ENCODE measurements at places on chromosomes 1 and 21.

GRCh38 chr1:248714248-248714647, 11.7 kb upstream of the OR14I1 start:
- no peaks in the 10 kb centered on the region for H3K4me1 ChIP-seq
- H3K27ac ChIP-seq: no peak overlapping the region
- no peaks in the 10 kb centered on the region for H3K36me3 ChIP-seq
- DNase-seq: no peak

DNA sequence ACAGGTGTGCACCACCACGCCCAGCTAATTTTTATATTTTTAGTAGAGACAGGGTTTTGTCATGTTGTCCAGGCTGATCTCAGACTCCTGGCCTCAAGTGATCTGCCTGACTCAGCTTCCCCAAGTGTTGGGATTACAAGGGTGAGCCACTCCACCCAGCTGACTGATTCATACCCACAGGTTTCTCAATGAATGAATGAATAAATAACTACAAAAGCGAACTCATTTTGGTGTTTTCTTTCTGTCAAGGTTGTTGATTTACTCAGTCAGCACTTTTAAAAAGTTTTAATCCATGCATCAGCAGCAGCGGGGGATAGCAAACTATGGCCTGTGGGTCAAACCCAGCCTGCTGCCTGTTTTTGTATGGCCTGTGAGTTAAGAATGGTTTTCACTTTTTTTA, 217.5 kb downstream of the FAF1 start:
- no peak overlapping the region for H3K27ac ChIP-seq
- no peaks in the 10 kb centered on the region for H3K27me3 ChIP-seq
- H3K4me3 ChIP-seq: no peak overlapping the region
- no peak for DNase-seq

- no peak overlapping the region for H3K27ac ChIP-seq
- H3K4me1 ChIP-seq: no peaks in the 10 kb centered on the region
Measured at GRCh38 chr1:31596737-31597097, 20.4 kb downstream of the TINAGL1 start.

- H3K27me3 ChIP-seq: peaks cover 16% of the 10 kb centered on the region
- no peak for DNase-seq
- H3K4me1 ChIP-seq: no peaks in the 10 kb centered on the region
- H3K4me3 ChIP-seq: no peak overlapping the region
- no peak overlapping the region for H3K27ac ChIP-seq
- H3K36me3 ChIP-seq: no peaks in the 10 kb centered on the region
Measured at GRCh38 chr1:184319879-184320278, 67.0 kb upstream of the C1orf21 start.

GRCh38 chr1:184755226-184756065, 788 bp upstream of the EDEM3 start:
- peaks cover 17% of the 10 kb centered on the region for H3K4me1 ChIP-seq
- peaks cover 24% of the 10 kb centered on the region for H3K36me3 ChIP-seq
- H3K4me3 ChIP-seq: peak overlapping the region; percentile 92
- H3K27ac ChIP-seq: peak overlapping the region; percentile 96

GRCh38 chr1:247681288-247681897, 1.9 kb upstream of the OR13G1 start:
- no peaks in the 10 kb centered on the region for H3K27me3 ChIP-seq
- H3K27ac ChIP-seq: no peak overlapping the region
- DNase-seq: no peak
- no peaks in the 10 kb centered on the region for H3K4me1 ChIP-seq

DNA sequence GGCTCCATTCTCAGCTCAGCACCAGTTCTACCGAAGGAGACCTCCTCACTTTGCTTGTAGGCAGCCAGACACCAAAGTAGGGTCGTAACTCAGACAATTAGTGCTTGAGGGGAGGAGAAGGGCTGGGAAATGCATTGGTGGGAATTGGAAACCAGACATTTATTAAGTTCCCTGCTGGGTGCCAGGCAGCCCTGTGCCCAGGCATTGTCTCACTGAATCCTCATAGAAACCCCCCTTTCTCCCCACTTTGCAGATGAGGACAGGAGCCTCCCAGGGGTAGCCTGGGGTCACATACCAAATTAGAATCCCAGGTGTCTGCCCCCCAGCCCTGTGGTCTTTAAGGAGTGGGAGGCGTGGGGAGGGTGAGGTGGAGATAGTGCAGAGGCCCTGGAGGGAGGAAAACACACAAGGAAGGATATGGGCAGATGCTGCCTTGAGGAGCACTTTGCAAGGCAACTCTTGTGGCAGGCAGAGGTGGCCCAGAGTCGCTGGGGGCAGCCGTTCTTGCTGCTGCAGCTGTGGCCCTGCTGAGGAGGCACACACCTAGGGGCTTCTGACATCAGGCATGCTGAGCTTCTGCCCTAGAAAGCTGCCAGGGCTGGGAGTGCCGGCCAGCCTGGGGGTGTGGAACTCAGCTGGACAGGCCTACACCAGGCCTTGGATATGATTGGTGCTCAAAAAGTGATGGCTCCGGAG, 29.4 kb downstream of the CDK18 start:
- peaks cover 13% of the 10 kb centered on the region for H3K4me1 ChIP-seq
- H3K36me3 ChIP-seq: peaks cover 2% of the 10 kb centered on the region
- no peak for DNase-seq
- H3K27me3 ChIP-seq: peaks cover 58% of the 10 kb centered on the region
- no peak overlapping the region for H3K4me3 ChIP-seq

DNA sequence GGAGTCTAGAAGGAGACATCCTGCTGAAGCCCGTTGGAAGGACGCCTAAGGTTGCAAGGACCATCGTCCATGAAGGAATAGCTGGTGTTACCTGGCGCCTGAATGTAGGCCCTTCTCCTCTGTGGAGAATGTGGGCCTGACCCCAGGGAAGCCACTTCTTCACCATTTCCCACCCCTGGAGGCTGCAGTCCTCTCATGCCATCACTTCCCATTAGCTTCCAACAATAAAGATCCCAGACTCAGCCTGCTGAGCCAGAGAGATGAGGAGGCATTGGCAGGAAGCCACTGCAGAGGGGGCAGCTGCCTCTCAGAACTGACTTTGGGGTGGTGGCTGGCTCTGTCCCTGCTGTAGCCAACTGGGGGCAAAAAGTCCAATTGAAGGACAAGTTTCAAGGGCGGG, 21.3 kb upstream of the KCNE2 start:
- DNase-seq: no peak
- peaks cover 4% of the 10 kb centered on the region for H3K36me3 ChIP-seq
- H3K27me3 ChIP-seq: peaks cover 14% of the 10 kb centered on the region
- no peak overlapping the region for H3K27ac ChIP-seq
- peaks cover 4% of the 10 kb centered on the region for H3K4me1 ChIP-seq
- H3K4me3 ChIP-seq: no peak overlapping the region

GRCh38 chr1:3365523-3366125, 88.8 kb upstream of the ARHGEF16 start:
- H3K4me1 ChIP-seq: peaks cover 3% of the 10 kb centered on the region
- no peak overlapping the region for H3K4me3 ChIP-seq
- H3K27me3 ChIP-seq: peaks cover 19% of the 10 kb centered on the region

GRCh38 chr1:84998642-84999280, 1.8 kb upstream of the MCOLN2 start:
- H3K27ac ChIP-seq: peak overlapping the region; percentile 42
- H3K27me3 ChIP-seq: peaks cover 45% of the 10 kb centered on the region
- peak; percentile 63 for DNase-seq
- H3K4me3 ChIP-seq: peak overlapping the region; percentile 88

- H3K36me3 ChIP-seq: no peaks in the 10 kb centered on the region
- peak overlapping the region; percentile 9 for H3K27ac ChIP-seq
- H3K4me3 ChIP-seq: no peak overlapping the region
- no peak for DNase-seq
- H3K4me1 ChIP-seq: peaks cover 58% of the 10 kb centered on the region
- no peaks in the 10 kb centered on the region for H3K27me3 ChIP-seq
Measured at GRCh38 chr1:168504064-168504837, 39.5 kb downstream of the XCL2 start.

DNA sequence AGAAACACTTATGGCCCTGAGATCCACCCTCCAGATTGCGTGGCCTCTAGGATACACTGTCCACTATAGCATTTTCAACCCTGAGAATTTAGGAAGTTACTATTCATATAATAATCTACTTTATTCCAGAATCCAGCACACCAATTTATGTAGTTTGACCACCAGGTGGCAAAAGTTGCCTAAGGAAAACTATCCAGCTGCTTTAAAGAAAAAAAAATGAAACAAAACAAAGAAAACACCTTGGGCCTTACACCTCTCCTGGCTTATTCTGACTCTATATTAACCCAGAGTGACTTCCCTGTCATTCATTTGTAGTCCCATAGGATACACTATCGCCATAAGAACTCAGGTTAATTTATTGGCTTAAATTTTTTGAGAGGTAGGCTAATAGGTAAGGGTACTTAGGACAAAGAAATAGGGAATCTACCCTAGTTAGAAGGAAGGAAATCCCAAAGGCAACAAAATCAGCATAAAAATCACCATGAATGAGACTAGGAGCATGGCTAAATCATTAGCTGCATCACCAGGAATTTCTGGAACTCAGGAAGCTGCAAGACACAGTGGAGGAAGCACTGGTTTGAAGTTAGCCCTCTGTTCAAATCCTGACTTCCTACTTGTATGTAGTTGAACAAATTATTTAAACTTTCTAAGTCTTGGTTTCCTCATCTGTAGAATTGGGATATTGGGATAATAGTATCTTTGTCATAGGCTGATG, 107.5 kb downstream of the SPAG17 start:
- no peaks in the 10 kb centered on the region for H3K36me3 ChIP-seq
- H3K4me3 ChIP-seq: no peak overlapping the region
- H3K27me3 ChIP-seq: peaks cover 6% of the 10 kb centered on the region
- DNase-seq: no peak
- no peaks in the 10 kb centered on the region for H3K4me1 ChIP-seq

- no peaks in the 10 kb centered on the region for H3K4me1 ChIP-seq
- no peak for DNase-seq
- H3K27me3 ChIP-seq: peaks cover 13% of the 10 kb centered on the region
- H3K4me3 ChIP-seq: no peak overlapping the region
- no peak overlapping the region for H3K27ac ChIP-seq
- no peaks in the 10 kb centered on the region for H3K36me3 ChIP-seq
Measured at GRCh38 chr1:63023171-63023570, 239.2 kb downstream of the ATG4C start.

DNA sequence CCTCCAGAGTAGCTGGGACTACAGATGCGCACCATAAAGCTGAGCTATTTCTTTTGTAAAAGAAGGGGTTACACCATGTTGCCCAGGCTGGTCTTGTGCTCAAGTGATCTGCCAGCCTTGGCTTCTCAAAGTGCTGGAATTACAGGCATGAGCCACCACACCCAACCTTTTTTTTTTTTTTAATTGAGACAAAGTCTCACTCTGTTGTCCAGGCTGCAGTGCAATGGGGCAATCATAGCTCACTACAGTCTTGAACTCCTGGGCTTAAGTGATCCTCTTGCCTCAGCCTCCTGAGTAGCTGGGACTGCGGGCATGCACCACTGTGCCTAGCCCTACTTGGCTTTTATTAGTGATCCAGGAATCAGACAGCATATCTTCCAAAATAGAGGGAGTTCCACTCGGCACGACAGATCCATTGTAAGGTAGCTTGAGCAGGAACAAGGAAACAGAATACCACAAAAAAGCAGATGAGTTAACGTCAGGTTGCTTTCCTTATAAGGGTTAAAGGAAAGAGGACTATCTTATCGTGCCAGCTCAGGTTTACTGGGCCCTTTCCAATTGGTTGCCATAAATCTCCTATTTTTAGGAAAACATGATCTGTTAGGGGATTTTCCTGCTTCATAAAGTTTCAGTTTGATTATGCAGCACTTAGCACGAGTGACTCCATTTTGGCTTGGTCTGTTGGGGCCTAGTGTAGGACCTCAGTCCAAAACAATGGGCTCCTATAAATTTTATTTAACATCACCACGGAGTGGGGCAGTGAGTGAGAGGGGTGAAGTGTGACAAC, 45.2 kb downstream of the NENF start:
- H3K27ac ChIP-seq: no peak overlapping the region
- peaks cover 42% of the 10 kb centered on the region for H3K27me3 ChIP-seq
- peaks cover 13% of the 10 kb centered on the region for H3K4me1 ChIP-seq
- no peaks in the 10 kb centered on the region for H3K36me3 ChIP-seq
- no peak for DNase-seq
- H3K4me3 ChIP-seq: peak overlapping the region; percentile 37

GRCh38 chr1:83978056-83978455, 20.9 kb downstream of the TTLL7 start:
- H3K4me1 ChIP-seq: no peaks in the 10 kb centered on the region
- DNase-seq: no peak
- H3K27ac ChIP-seq: no peak overlapping the region
- peaks cover 15% of the 10 kb centered on the region for H3K27me3 ChIP-seq
- H3K4me3 ChIP-seq: no peak overlapping the region
- H3K36me3 ChIP-seq: no peaks in the 10 kb centered on the region

DNA sequence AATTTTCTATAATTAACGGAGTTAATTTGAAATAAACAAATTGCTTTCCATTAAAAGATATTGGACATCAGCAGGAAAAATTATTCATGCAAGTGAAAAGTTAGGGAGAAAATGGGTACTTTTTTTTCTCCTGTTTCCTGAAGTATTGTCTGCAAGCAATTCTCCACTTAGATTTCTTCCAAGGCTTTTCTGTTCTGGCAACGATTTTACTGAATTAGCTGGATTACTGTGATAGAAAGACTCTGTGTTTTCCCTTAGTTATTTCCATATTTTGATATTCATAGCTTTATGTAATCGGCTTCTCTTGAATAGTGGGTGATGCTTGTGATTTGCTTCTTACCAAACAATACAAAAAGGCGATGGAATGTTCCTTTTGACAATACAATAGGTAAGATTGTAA, 1333.9 kb downstream of the AMY1C start:
- H3K27ac ChIP-seq: no peak overlapping the region
- no peak for DNase-seq
- no peak overlapping the region for H3K4me3 ChIP-seq
- no peaks in the 10 kb centered on the region for H3K4me1 ChIP-seq
- no peaks in the 10 kb centered on the region for H3K36me3 ChIP-seq
- no peaks in the 10 kb centered on the region for H3K27me3 ChIP-seq

DNA sequence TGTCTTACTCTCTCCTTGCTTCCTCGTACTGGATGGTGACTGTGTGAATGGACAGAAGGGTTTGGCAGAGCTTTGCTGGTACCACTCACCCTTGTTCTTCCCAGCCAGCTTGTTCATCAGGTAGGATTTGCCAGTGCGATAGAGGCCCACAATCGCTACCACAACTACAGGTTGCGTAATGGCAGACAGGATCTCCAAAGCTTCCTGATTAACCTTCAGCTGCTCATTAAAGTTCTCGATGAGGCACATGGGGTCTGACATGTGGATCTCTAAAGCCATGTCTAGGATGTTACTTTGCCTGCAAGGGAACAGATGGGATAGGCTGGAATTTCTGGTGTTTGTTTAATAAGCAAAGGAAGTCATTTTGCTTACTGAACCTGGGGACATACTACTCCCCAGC, 3.4 kb downstream of the GBP5 start:
- H3K27me3 ChIP-seq: no peaks in the 10 kb centered on the region
- peaks cover 87% of the 10 kb centered on the region for H3K36me3 ChIP-seq
- peaks cover 44% of the 10 kb centered on the region for H3K4me1 ChIP-seq
- peak overlapping the region; percentile 98 for H3K27ac ChIP-seq
- DNase-seq: no peak

GRCh38 chr21:17797967-17798366, 21.2 kb downstream of the C21orf91 start:
- peaks cover 50% of the 10 kb centered on the region for H3K36me3 ChIP-seq
- peaks cover 32% of the 10 kb centered on the region for H3K4me1 ChIP-seq
- DNase-seq: no peak
- H3K27me3 ChIP-seq: no peaks in the 10 kb centered on the region

GRCh38 chr1:31531177-31531999, 44.9 kb upstream of the TINAGL1 start:
- H3K36me3 ChIP-seq: no peaks in the 10 kb centered on the region
- no peaks in the 10 kb centered on the region for H3K4me1 ChIP-seq
- H3K27me3 ChIP-seq: peaks cover 58% of the 10 kb centered on the region
- no peak overlapping the region for H3K4me3 ChIP-seq
